A549 treated with RU486 at 1 μM for 4 hours (cell line): ENCODE measurements at places on chromosomes 13 and 19. TPM values are rescaled to one million over a fixed set of nuclear protein-coding genes. Genes with fewer than 3 reads are reported as not detected.

Gene ICAM5
- 0.42 to 1.2 TPM (median 0.78 TPM) in 5 replicates for total RNA-seq

Gene GPI
- 637 to 765 TPM (median 695 TPM) in 5 replicates for total RNA-seq

Gene LILRA1
- not detected in 5 replicates for total RNA-seq

Gene APOC4
- not detected in 5 replicates for total RNA-seq

Gene CBLC
- 0.09 TPM in 1 of 5 replicates, not detected in the others for total RNA-seq

Gene ZNF90
- not detected in 5 replicates for total RNA-seq

Gene FLT3
- total RNA-seq: not detected in 5 replicates

Gene CFD
- 9.2 to 23.6 TPM (median 21.2 TPM) in 5 replicates for total RNA-seq

Gene ZNF222
- total RNA-seq: 3.4 to 4.8 TPM (median 4.6 TPM) in 5 replicates

Gene KRTDAP
- total RNA-seq: not detected in 5 replicates
